ENCODE measurements at places on chromosomes 5 and 9. TPM values are rescaled to one million over a fixed set of nuclear protein-coding genes. Genes with fewer than 3 reads are reported as not detected.

Gene SLC36A3
- total RNA-seq: not detected

Gene ARHGEF39
- 3.1 TPM for total RNA-seq

Gene SH3PXD2B
- total RNA-seq: 57.5 TPM

Gene ANKRD31
- 0.16 TPM for total RNA-seq

Gene TMOD1
- total RNA-seq: 2.5 TPM

Gene FAM219A
- 18.0 TPM for total RNA-seq

All from left lung (tissue), 14 donors.